ENCODE measurements at places on chromosomes 11 and 22.

DNA sequence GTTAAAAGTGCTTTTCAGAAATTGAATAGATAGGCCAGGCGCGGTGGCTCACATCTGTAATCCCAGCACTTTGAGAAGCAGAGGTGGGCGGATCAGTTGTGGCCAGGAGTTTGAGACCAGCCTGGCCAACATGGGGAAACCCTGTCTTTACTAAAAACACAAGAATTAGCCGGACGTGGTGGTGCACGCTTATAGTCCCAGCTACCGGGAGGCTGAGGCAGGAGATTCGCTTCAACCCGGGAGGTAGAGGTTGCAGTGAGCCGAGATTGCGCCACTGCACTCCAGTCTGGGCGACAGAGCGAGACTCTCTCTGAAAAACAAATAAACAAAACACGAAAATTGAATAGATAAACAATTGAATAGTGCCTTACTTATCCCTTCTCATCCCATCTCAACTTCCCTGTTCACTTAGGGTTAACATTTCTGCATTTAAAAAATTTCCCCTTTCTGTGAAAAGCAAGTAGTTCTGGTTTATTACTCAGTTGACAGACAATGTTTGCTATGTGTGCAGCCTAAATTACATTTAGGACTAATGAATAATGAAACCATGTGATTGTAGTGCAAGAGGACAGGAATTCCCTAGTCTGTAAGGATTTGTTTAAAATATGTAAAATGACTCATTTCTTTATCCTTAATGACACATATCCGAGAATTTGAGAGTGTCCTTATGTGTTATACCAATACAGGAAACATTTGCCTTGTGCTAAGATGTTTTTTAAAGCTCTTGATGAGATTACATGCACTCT lies 6.0 kb downstream of the RNF169 start:
- DNase-seq = no peak

GRCh38 chr22:29882716-29883044 lies 294 bp upstream of the MTMR3 start:
- no peak for DNase-seq

- DNase-seq = no peak
Measured at GRCh38 chr11:125069796-125070195, 6.7 kb downstream of the SLC37A2 start.

DNA sequence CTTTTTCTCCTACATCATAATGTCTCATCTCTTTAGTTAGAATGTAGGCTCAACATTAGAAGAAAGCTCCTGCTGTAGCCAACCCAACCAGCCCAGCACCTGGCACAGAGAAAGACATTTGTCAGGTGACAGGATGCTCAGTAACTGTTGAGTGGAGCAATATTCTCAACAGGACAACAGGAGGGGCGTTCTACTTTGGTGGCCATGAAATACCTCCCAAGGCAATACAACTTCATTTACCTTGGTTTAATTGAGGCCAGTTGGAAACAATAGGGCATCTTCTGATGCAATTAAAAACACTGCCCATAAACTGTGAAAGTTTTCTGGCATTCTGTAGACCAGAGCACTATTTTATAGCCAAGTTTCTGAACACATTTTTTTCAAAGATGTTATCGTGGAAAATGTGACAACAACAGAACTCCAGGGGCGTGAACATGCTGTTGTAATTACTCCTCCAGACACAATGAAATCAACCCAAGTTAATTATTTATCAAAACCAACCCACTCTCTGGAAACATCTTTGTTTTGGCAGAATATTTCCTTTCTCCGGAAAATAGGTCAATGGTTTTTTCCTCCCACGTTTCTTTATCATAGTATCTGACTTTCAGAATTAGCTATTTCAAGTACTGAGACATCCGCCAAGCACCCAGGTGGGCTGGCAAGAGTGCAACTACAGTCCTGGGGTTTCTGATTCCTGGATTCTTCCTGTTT lies 538.1 kb downstream of the SOX6 start:
- no peak for DNase-seq

- DNase-seq = no peak
Measured at GRCh38 chr11:6633422-6634408, 14.5 kb upstream of the TPP1 start.

DNA sequence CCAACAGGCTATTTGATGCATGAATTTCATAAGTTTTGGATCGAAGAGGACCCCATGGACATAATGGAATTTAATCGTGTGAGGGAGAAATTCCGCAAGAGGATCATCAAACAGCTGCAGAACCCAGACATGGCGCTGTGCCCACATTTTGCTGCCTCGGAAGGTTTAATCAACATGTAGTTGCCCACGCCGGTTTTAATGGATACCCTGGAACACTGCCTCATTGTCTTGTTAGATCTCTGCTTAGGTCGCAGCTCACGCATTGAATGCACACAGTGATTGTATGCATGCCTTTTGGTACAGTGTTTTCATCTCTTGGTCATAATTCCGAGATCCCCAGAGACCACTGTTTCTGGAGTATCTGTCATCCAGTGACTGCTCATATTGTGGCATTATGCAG lies 46.8 kb downstream of the SLN start:
- peak; percentile 73 for DNase-seq

DNA sequence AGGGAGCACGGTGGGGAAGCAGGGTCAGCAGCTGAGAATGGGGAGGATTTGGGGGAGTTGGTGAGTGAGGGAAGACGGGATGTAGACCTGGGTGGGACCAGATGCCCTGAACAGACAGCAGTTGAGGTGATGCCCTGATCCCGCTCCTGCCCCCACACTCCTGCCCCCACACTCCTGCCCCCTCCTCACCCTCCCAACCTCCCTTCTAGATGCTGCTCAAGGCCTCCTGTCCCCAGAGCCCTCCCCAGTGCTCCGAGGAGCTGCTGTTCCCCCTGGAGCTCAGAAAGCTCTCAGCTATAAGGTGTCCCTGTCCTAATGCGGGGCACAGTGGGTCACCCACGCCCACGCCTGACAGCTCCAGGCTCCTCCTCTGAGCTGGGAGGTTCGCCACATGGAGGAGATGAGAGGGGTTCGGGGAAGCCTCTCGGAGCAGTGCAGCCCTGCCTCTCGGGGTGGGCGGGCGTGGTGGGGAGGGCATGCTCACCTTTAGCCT lies 25.1 kb upstream of the TTLL12 start:
- no peak for DNase-seq

All from NCI-H69 (cell line).